ENCODE measurements at places on chromosomes 4 and X.

DNA sequence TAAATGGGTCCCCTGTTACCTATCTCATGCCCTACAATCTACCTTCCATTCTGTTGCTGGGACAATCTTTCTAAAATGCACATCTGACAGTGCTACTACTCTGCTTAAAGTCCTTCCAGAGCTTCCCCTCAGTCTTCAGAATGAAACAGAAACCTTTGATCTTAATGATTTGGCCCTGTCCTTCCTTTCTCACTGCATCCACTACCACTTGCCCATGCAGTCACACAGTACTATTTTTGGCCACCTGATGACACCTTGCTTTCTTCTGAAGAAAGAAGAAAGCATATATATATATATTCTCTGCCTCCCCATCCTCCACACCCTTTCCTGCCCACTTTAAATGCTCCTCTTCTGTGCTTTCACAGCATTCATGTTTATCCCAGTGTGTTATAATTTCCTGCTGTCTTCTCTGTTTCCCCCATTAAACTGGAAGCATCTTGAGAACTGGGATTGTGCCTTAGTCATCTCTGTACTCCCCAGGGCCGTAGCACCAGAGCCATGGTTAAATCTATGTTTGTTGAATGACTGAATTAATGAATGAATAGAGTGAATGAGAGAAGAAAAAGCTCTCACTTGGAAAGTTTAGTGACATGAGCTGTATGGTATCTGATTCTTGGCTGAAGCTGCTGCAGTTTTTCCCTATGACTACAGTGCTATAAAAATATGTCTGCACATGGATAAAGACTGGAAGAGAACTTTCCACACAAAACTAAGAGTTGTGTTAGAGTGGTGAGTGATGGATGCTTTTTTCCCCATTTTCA lies 56.2 kb downstream of the RTL9 start:
- DNase-seq = peak; percentile 41

GRCh38 chr4:89724716-89725115 lies 112.2 kb downstream of the SNCA start:
- DNase-seq = no peak

GRCh38 chr4:38723726-38724474 lies 58.9 kb downstream of the TLR10 start:
- no peak for DNase-seq

DNA sequence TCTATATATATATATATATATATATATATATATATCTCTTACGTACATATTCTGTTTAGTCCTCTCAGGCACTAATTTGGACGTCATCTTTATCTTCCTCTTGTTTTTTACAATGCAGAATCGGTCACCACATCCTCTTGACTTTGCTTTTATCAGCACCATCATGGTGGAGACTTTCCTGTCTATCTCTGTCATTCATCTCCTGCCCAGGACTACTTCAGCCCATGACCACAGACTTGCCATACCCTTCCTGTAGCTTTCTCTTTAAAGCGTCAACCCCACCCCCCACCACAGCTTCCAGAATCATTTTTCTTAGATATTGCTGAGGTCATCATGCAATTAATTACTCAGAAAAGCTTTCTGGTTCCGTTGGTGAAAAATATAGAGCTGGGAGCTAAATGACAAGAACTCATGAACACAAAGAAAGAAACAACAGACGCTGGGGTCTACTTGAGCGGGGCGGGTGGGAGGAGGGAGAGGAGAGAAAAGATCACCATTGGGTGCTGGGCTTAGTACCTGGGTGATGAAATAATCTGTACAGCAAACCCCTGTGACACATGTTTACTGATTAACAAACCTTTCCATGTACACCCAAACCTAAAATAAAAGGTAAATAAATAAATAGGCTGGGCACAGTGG lies 30.5 kb upstream of the PRKX start:
- DNase-seq = no peak

- DNase-seq = no peak
These were observed 2.0 kb upstream of the STAG2 start for GRCh38 chrX:123959281-123960063.

GRCh38 chr4:83248486-83248885 lies 36.1 kb downstream of the COQ2 start:
- DNase-seq = no peak

GRCh38 chrX:84475101-84475500 lies 27.2 kb downstream of the HDX start:
- DNase-seq = no peak

DNA sequence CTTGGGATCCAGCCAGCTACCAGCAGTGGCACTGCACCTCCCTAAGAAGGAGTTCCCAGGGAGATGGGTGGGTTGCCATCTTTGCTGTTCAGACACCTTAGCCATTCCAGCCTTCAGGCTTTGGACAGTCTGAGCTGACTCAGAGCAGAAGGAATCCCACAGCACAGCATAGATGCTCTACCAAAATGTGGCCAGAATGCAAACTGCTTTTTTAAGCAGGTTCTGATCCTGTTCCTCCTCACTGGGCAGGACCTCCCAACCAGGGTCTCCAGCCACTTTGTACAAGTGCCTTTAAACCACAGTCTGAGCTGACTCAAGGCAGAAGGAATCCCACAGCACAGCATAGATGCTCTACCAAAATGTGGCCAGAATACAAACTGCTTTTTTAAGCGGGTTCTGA lies 209.0 kb downstream of the NPNT start:
- DNase-seq = no peak

GRCh38 chr4:86657382-86657781 lies 63.3 kb downstream of the PTPN13 start:
- no peak for DNase-seq

DNA sequence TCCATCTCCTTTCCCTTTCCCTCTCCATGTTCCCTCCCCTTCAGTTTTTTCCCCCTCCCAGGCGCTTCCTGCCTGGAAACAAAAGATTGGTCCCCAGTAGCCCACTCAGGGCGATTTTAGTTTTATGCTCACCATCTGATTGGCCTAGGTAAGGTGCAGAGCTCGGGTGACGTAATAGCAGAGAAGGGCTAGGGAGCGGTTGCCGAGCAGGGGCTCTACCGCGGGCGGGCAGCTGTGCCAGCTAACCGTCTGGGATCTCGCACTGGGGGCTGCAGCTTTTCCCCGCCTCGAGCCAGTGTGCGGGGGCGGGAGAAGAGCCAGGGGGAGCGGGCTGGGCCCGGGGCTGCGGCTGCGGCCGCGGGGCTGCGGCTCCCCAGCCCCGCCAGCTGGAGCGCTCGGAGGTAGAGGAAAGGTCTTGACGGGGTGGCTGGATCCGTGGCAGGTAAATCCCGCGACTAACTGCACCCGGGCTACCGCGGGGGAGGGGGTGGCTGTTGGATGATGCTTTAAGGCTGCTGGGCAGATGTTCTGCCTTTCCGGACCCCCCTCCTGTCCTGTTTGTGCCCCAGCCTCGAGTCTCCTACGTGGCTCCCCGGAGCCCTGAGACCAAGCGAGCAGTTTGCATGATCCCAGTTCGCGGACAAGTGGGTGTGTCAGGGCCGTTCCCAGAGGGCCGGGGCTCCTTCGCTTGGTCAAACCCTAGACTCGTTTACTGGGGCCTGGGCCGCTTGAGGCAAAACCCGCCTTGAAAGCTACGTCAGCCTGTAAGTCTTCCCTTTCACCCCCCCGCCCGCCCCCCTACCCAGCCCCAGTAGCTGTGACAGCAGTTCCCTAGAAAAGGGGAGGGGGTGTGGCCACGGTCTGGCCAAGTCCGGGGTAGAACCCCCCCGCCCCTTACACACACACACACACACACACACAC lies at the start of gene PAK3:
PAK3 (plus strand) TSS at position 218 of the 922 bp plus-strand sequence. CDS start 26,913 bp downstream, outside the sequence.
- DNase-seq = peak; percentile 81
